ENCODE measurements at places on chromosomes 7 and 10. TPM values are rescaled to one million over a fixed set of nuclear protein-coding genes. Genes with fewer than 3 reads are reported as not detected.

- ATAC-seq = no peak
These were observed 545 bp upstream of the AKR1E2 start for GRCh38 chr10:4825456-4825867.

GRCh38 chr10:131843881-131844284, 56.9 kb upstream of the PPP2R2D start:
- no peak for ATAC-seq

GRCh38 chr10:30701451-30702173, 72.1 kb upstream of the LYZL2 start:
- ATAC-seq = peak; percentile 87

DNA sequence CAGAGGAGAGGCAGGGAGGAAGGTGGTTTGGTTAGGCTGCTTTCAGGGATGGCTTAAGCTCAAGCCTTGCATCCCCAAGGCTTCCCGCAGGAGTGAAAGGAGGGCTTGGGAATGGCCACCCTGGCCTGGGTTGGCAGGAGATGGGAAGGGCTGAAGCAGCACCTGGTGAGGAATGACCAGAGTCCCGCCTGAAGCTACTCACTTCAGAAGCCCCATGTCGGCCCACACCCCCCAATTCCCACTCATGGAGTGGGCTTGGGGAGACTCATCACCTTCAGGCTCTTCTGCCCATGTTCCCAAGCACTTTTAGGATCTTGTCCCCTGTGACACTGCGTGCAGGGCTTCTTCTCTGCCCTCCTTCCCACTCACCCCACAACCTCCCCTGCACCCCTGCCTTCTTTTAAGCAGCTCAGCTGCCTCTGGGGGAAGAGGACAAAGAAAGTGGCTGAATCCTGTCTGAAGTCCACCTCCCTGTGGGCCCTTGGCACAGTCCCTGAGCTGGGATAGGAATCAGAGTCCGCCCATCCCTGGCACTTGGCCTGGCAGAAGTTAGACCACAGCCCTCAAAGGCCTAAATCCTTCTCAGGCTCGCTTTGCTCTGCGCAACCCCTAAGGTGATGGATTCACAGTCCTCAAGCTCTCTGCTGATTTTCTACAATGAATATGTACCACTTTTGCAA, 16.5 kb downstream of the RGR start:
- no peak for ATAC-seq

DNA sequence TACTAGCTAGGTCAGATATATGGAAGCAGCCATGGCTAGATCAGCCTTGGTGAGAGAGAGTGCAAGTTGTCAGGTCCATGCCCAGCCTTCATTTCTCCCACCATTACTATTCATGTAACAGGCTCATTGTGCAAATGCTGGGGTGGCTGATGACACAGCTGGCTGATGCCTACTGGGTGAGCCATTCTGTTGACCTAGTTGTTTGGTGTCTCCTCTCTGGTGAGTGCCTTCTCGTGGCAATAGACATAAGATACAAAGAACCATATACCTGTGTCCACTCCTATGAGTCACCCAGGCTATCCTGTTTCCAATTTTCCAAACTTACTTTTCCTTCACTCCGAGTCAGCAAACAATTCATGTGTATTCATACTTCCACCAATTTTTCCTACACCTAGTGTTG, 46.0 kb downstream of the ZNF25 start:
- ATAC-seq = no peak

- peak; percentile 29 for ATAC-seq
These were observed 442.4 kb downstream of the TYW1 start for GRCh38 chr7:67438913-67439505.

DNA sequence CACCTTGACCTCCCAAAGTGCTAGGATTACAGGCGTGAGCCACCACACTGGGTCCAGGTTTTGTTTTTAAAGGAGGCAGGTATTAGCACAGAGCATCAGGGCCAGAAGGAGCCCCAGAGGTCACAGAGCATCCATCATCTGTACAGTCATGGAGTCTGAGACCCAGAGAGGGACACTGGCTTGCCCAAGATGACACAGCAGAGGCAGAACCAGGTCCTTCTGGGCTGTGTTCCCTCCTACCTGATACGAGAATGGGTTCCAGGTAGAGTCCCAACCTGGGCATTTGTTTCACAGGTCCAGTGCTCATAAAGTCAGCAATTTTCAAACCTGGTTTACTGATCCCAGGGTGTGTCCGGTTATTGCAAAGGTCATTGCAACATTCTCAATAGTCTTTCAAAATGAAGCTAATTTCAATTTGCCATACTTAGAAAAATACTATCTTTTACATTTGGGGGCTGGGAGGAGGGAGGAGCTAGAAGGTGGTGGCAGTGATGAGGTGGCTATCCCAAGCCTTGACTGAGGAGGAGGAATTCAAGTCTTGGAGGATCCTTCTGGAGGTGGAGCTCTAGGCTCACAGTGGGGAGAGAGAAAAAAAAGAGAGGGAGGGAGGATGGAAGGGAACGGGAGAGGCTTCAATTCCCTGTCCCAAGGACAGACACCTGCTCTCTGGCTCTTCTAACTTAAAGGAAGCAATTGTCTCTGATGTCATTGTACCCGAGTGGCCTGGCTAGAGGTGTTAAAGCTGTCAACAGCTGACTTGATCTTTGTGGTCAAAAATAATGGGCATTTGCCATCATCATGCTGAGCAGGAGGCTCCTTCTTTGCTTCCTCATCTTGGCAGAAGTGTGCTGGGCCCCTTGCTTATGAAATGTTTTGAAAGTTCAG, 8.1 kb downstream of the MXI1 start:
- no peak for ATAC-seq

GRCh38 chr10:34262985-34263384, 552.1 kb downstream of the PARD3 start:
- ATAC-seq = no peak

- no peak for ATAC-seq
These were observed 20.7 kb downstream of the LAMB1 start for GRCh38 chr7:107982042-107982840.

- ATAC-seq = no peak
These were observed 88.1 kb upstream of the PLPP4 start for GRCh38 chr10:120368927-120369326.

- no peak for ATAC-seq
These were observed 608.5 kb downstream of the PHTF2 start for GRCh38 chr7:78407031-78407430.

- ATAC-seq = no peak
These were observed 73.4 kb downstream of the SGMS1 start for GRCh38 chr10:50550291-50550839.

DNA sequence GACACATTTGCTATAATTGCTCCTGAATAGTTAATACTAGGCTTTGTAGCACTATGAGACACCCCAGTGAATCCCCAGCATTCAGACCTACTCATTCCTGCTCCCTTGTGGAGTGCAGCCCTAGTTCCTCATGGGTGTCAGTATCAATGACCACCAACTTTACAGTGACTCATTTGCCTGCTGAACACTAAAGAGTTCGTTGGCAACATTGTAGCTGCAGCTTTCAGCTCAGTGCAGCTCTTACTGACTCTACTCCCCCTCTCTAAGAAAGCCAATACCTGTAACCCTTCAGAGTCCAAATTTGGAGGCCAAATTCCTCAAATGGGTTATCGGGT, 127.1 kb upstream of the MTPN start:
- ATAC-seq = no peak

DNA sequence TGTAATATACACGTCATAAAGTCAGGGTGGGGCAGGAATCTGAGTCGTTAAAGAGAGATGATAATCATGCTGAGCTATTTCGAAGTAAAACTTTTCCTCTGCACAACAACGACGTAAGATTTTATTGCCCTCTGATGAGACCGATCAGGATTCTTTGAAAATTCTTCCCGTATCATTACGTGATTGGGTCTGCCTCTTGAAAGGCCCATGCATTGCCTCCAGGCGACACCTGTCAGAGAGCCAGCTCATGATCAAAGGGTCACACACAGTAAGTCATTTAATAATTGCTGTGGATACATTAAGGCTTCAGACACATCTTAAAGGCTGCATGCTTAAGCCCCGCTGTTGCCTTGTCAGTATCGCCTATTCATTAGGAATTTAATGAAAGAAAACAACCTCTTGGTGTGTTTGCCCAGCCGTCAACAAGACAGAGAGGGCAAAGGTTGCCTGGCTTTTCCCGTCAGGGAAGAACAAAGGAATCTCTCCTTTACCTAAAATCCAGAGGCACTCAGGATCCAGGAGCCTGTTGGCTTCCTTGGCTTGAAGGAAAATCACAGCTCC, 189.0 kb upstream of the SH2B2 start:
- no peak for ATAC-seq

DNA sequence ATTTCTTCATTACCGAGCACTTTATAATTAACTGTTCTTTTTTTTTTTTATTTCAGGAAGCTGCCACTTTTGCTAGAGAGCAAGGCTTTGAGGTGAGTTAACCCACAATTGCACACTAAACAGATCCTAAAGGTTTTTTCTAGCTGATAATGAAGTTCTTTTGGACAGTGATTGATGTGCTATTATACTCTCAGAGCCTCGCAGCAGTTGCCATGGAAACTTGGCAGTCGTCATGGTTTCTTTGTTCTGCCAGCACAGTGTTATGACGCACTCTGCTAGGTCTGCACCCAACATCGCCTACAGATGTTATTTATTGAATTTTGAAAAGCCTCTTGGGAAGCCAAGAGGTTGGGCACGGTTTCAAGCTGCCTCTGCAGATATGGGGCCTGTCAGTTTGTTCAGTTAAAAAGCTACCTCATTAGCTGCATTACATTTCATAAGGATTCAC, 237.2 kb upstream of the KAT6B start:
- peak; percentile 99 for ATAC-seq

DNA sequence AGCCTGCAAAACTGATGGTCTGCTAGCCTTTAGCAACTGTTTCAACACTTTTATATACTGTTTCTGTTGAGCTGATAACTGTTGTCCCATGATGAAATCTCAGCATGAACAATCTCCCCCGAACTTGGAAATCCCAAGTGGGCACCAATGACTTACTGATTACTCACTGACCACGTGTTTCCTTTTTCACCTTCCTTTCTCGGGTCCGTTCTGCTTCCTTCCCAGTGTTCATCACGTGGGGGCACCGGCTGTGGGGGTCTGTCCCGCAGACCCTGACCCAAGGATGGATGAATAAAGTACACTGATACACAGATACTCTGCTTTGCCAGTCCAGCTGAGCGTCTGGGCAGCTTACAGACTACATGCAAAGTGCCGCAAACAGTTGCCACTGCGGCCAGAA, 39.0 kb upstream of the RASGEF1A start:
- ATAC-seq = no peak

- ATAC-seq = peak; percentile 91
These were observed 187.9 kb downstream of the PLXDC2 start for GRCh38 chr10:20004087-20004523.

DNA sequence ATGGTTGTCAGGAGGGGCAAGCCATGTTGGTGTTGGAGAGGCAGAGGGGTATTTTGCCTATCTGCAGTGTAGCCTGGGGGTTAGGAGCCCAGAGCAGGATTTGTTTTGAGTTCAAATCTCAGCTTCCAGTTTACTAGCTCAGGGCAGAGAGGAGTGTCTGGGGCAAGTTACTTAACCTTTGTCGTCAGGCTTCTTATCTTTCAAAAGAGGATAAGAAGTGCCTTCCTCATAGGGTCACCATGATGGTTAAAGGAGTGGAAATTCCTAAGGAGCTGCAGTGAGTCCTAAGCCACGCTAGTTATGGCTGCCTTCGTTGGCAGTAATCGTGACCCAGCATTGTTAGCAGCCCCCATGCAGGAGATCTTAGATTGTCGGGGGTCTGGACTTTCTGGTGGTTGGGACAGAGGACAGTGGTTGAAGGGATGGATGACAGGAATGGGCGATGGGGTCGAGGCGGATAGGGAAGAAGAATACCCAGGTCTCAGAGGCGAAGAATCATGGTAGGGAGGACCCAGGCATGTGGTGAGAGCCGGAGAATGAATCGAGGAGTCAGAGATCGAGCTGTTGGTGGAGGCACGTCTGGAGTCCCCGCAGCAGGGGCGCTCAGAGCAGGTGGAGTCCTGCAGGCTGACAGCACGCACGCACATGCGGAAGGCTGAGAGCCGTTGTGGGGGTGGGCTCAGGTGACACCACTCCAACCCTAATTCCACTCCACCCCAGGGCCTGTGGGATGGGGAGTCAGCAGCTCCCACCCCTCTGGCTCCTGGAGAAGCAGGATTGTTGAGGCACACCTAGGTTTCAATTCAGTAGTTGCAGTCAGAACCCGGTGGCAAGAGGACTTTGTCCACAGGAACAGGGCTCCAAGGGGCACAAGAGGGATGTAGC, 11.6 kb downstream of the ADCK2 start:
- ATAC-seq = no peak

- ATAC-seq = no peak
These were observed 176.8 kb upstream of the AGR3 start for GRCh38 chr7:17058568-17058967.

GRCh38 chr7:80807166-80807900, 111.5 kb downstream of the SEMA3C start:
- ATAC-seq = no peak

GRCh38 chr7:92737706-92738105, 98.7 kb downstream of the CDK6 start:
- no peak for ATAC-seq

- ATAC-seq = no peak
These were observed 89.6 kb upstream of the FAM171A1 start for GRCh38 chr10:15460661-15461060.

GRCh38 chr7:127935847-127936376, 95.3 kb downstream of the LRRC4 start:
- ATAC-seq = no peak

GRCh38 chr7:150401424-150401790, 22.3 kb downstream of the ZNF775 start:
- no peak for ATAC-seq

DNA sequence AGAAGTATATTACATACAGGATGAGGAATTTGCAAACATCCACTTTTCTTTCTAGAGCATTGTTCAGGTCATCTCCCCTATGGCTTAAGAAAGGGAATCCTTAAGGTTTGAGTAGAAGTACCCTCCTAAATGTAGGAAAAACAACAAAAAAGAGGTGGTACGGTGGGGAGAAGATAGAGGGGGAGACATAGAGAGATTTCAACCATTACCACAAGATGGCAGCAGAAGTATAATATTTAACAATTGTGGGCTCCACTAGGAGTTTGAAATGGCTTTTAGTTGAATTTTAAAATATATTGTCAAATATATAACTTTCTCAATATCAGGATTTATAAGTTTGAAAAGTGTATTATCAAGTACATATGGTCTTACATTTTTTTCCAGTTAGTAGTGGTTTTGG, 72.7 kb upstream of the PRKG1 start:
- ATAC-seq = no peak

DNA sequence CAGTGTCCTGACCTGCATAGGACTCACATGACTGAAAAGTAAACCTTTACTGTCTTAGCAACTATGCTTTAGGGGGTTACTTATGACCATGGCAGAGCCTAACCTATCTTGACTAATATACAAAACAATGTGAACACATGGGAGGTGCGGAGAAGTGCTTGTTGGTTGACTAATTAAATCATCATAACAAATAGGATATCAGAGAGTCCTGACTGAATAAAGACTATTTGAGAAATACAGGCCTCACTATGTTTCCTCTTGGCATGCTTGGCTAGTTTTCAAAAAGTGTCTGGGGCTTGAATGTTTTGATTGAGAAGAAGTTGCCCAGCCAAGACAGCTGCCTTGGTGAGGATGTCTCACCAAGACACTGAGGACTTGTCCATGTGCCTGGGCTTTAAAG, 104.4 kb upstream of the PHYHIPL start:
- no peak for ATAC-seq

Gene SHH
- total RNA-seq = 0.05 TPM

Gene CPVL
- total RNA-seq = 6.9 TPM

Gene KMT2E
- total RNA-seq = 97.0 TPM

Gene HKDC1
- total RNA-seq = 0.56 TPM

Gene CALML5
- total RNA-seq = not detected

Gene SPDYE5
- 0.92 TPM for total RNA-seq

Gene SLC35G1
- 5.7 TPM for total RNA-seq

Gene ZDHHC6
- total RNA-seq = 43.2 TPM

Data from motor neuron (in vitro differentiated cells).